ENCODE measurements at places on chromosomes 1 and 21. TPM values are rescaled to one million over a fixed set of nuclear protein-coding genes. Genes with fewer than 3 reads are reported as not detected.

The C1orf185 gene
- total RNA-seq = not detected

The MOB3C gene
- total RNA-seq = 13.4 TPM

The NOTCH2NLA gene
- 81.4 TPM for total RNA-seq

The TCP10L gene
- total RNA-seq = under 0.01 TPM

The LAX1 gene
- not detected for total RNA-seq

The DCST1 gene
- total RNA-seq = not detected

The GCSAML gene
- not detected for total RNA-seq

The KDF1 gene
- under 0.01 TPM for total RNA-seq

The SLC19A1 gene
- 4.7 TPM for total RNA-seq

The SPAG17 gene
- 1.7 TPM for total RNA-seq

The TRAF5 gene
- 20.4 TPM for total RNA-seq

The SEMA4A gene
- 0.97 TPM for total RNA-seq

The PPP1R12B gene
- total RNA-seq = 28.1 TPM

The B3GALT2 gene
- total RNA-seq = 8.3 TPM

The OLFML3 gene
- 264 TPM for total RNA-seq

The CLDN14 gene
- not detected for total RNA-seq

The CSMD2 gene
- 6.3 TPM for total RNA-seq

The KCNA2 gene
- total RNA-seq = not detected

The FAM43B gene
- 0.16 TPM for total RNA-seq

The TIMM17A gene
- 48.9 TPM for total RNA-seq

The LRRC53 gene
- total RNA-seq = not detected

The SV2A gene
- 23.8 TPM for total RNA-seq

The IL19 gene
- not detected for total RNA-seq

The CFAP74 gene
- not detected for total RNA-seq

The MYCBP gene
- total RNA-seq = 2.6 TPM

The OR14K1 gene
- total RNA-seq = 0.49 TPM

The OR2L2 gene
- not detected for total RNA-seq

The GPR52 gene
- total RNA-seq = 2.4 TPM

The LAPTM5 gene
- 0.97 TPM for total RNA-seq

The KRTAP13-3 gene
- total RNA-seq = not detected

The SYT14 gene
- total RNA-seq = 3.3 TPM
